ENCODE measurements at places on chromosomes 1 and 21.
A peak's percentile ranks its signal among the peaks of the same experiment; 100 is the strongest.

GRCh38 chr1:3307359-3307758, 147.1 kb upstream of the ARHGEF16 start:
- no peak for DNase-seq

GRCh38 chr1:217948741-217949140, 317.6 kb downstream of the SPATA17 start:
- no peak for DNase-seq

DNA sequence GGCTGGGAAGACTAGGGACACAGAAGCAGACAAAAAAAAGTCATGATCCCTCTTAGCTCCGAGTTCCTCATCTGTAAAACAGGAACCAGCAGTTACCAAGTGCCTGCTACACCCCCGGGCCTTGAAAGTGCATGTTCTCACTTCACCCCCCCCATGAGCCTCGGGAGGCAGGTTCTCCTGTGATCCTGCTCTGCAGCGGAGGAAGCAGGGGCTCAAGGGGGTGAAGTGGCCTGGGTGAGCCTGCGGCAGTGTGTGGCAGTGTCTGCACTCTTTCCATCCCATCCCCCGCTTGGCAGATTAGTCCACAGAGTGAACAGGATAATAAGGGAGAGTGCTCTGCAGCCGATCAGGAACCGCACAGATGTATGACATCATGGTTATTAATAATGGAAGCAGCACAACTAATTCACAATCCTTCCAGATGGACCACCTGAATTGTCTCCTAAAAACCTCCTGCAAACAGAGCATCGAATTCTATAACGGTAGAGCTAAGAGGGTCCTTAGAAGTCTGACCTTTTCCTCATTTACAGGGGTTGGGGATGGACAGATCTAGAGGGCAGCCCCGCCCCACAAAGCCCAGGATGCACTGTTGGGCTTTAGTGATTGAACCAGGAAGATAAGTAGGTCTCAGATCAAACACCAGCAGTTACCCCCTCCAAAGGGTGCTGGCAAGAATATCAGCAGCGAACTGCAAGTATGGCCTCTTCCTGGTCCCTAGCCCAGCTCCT, 174.1 kb upstream of the EDN2 start:
- DNase-seq: no peak

DNA sequence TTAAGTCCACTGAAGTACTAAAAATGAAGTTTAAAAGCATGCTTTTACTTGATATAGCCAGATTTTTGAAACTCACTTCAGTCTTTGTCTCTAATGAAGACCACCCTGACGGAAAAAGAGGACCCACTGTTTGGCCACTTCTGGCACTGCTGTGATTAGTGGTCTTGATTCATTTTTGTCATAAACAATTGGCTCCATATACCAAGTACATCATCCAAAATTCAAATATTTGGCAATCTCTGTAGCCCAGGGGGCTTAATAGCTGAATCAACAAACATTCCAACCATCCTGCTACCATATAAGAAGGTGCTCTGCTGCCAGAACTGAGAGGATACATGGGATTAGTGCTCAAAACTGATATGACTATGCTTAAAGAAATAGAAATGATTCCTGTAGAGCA, 156.0 kb downstream of the COL24A1 start:
- no peak for DNase-seq

DNA sequence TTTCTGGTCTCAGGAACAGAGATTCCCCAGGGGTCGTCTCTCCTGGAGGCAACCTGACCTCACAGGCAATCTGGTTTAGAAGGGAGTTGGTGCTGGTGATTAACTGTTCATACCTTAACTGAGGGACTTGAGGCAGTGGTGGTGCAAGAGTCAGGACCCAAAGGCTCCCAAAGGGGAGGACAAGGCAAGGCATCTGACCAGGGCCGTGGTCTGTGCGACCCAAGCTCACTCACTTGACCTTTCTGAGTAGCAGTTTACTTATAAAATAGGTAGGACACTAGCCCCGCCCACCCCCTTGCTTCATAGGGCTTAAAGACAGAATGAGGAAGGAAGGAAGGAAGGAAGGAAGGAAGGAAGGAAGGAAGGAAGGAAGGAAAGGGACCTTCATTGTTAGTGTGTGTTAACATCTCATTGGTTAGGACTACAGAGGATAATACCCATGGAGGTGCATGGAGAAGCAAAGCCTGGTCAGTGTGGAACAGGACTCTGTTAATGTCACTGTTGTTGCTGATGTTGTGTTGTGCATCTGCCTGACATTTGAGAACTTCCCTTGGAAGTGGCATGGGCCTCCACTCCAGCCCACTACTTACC, 4.6 kb upstream of the KCNA2 start:
- no peak for DNase-seq

DNA sequence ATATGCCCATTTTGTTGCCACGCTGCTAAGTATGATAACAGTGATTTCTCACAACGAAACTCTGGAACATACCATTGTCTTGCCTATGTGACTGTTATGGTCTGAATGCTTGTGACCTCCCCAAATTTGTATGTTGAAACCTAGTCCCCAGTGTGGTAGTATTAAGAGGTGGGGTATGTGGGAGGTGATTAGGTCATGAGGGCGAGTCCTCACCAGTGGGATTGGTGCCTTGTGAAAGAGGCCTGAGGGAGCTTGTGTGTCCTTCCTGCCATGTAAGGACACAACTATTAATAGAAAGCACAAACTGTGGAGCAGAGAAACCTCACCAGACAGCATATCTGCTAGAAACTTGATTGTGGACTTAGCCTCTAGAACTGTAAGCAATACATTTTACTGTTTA, 84.6 kb downstream of the SELENOF start:
- no peak for DNase-seq

GRCh38 chr1:158830904-158831507, at the start of gene MNDA:
TSS of gene MNDA (plus strand) at chr1:158831351. CDS start at chr1:158842154, 10,803 bp downstream.
- DNase-seq: no peak

DNA sequence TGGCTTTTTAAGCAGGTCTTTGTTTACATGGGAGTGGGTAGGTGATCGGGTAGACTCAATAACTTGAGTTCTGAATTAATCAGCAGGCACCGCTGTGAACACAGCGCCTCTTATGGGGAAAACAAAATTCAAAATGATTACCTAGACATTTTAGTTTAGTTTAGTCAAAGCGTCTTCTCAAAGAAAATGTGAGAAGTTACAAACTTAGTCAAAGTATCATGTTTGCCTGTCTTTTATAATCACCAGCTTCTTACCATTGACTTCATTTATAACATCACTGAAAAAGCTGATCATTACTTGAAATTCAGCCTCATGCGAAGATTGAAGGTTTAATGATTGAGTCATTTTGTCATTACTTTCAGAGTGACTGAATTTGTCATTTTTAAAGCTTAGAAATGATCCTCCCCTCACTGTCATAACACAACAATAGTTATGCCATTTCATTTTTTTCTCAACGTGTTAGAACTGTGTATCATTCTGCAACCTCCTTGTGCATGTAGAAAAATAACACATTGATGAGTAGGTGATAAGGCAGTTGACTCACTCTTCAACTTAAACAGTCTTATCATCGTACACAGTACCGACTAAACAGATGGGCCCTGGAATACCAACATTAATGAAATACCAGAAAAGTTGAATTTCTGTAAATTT, 188.5 kb downstream of the NFIA start:
- DNase-seq: no peak

- DNase-seq: no peak
Observed at GRCh38 chr1:143698016-143698415, 273.8 kb downstream of the FAM72C start.

DNA sequence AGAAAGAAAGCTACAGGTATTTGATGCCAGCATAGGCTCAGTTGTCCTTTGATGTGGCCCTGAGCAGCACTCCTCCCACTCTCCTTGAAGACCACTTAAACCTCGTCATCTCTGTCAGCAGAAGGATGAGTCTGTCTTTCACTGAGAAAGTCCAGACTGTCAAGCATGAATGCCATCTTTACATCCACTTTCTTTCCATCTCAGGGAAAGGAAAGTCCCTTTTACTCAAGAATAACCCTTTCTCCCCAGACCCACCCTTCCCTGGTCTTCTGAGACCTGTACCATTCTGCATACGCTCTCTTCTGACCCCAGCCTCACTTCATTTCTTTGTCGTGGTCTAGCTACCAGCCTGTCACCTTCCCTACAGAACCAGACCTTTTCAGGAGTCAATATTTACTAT, 4.0 kb upstream of the ELAPOR1 start:
- DNase-seq: no peak

DNA sequence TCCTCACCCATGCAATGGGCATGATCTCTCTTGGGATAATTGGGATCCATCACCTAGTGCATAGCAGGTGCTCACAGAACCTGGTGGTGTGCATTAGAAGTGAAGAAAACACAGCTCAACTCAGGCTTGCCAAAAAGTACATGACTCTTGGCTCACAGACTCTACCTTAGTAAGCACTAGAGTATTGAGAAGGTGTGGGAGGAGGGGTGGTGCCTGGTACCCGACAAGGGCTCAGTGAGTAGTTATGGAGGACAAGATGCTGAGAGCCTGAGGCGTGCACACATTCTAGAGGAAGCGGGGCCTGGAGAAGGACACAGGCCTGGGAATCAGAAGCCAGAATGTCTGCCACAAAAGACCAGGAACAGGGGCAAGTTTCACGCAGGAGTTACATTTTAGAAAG, 100.3 kb upstream of the GRIK3 start:
- DNase-seq: no peak

DNA sequence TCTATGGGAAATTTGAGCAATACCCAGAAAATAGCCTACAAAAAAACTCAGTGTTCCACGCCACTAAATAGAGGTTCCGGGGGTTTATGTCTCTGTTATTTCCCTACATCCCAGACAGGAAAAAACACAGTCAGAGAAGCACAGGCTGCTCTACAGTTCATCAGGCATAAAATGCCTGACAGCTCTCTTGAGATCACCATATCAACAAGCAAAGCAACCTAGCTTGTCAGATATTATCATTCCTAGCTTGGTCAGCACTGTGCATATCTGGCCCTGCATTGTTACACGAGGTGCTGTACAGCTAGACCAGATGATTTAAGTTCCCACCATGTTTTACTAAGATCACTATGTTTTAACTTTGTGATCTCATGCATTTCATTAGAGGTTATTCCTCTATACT, 172.6 kb downstream of the PTPRC start:
- DNase-seq: no peak

DNA sequence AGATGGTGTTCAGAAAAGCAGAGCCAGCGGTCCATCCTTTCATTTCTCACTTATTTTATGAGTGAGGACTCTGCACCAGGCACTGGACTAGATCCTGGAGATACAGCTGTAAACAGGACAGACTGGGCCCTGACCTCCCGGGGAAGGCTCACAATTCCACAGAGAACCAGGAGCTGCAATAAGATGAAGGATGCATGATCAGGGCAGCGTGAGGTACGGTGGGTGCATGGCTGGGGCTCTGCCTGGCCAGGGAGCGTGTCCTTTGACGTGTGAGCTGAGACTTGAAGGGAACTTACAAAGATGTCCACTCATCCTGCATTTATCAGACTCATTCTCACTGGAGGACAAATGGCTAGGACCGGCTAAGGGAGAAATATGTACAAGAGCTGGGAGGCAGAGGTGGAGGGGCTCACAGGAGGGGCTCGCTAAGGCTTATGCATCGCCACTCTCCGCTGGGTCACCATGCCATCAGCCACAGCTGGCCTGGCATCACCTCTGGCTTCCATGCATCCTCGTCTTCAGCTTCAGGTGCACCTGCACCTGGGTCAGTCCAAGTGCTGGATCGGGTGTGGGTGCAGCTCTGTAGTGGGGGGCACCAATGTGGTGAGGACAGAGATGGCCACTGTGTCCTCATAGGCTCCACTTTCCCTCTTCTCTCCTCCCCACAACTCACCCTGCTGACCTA, 213.9 kb downstream of the TOMM20 start:
- DNase-seq: no peak

- DNase-seq: peak; percentile 59
Observed at GRCh38 chr1:24418898-24419628, 3.5 kb downstream of the NIPAL3 start.

DNA sequence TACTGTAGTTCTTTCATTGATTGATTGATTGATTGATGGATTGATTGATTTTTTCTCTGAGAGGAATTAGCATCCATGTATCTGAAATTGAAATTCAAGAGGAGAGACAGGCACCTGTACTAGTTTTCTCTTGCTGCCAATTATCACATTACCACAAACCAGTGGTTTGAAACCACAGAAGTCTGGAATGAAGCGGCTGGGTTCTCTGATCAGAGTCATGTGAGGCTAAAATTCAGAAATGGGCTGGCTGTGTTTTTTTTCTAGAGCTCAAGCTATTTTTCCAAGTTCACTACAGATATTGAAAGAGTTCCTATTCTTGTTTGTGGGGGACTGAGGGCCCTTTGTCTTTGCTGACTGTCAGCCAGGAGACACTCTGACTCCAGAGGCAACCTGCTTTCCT, 10.0 kb downstream of the NBPF3 start:
- no peak for DNase-seq

DNA sequence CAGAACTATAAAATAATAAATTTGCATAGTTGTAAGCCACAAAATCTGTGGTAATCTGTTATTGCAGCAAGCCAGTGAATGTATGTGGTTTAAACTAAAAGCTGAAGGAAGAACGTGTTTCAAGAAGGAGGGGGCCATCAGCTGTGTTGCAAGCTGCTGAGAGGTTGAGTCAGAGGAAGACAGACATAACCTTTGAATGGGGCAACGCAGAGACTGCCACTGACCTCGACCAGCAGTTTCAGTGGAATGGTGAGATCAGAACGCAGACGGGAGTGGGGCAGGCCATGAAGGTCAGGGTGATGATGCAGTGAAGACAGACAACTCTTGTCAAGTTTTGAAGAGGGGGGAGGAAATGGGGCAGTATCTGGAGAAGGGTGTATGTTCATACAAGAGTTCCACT, 23.2 kb upstream of the QSOX1 start:
- peak; percentile 41 for DNase-seq

DNA sequence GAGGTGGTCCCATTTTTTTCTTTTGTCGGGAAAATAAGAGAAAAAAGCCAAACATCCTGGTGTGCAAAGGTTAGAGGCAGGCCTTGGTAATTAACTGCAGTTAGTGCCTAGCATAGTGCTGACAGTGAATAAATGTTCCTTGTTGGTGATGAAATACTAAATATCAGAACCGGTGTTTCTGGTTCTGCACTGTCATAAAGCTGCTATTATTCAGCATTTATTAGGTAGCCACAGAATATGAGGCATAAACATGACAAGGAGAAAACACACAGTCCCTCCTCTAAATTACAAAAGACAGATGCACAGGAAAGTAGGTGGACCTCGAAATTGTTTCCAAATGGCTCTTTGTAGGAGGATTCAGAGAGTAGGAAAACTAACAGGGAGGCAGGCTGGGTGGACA, 122.0 kb upstream of the ADGRL2 start:
- DNase-seq: no peak

GRCh38 chr1:47507881-47508701, 70.2 kb downstream of the FOXD2 start:
- no peak for DNase-seq

GRCh38 chr1:10610901-10611600, 136.3 kb downstream of the PEX14 start:
- DNase-seq: no peak

Data from HTR-8/SVneo (cell line).